Activated CD4-positive, alpha-beta T cell treated with anti-CD3 and anti-CD28 coated beads, Interleukin-2, amount 10 ng/mL, durations not matched to agents 24 days and 14 days (primary cell): ENCODE measurements at places on chromosomes 4 and X. TPM values are rescaled to one million over a fixed set of nuclear protein-coding genes. Genes with fewer than 3 reads are reported as not detected.

Gene CACNA1F
- 0.07 and 0.14 TPM in 2 replicates for total RNA-seq

GRCh38 chr4:110306303-110306702 lies 107.9 kb upstream of the ELOVL6 start:
- DNase-seq = no peak

Gene ADH4
- not detected in 2 replicates for total RNA-seq

- DNase-seq = no peak
These were observed 17.8 kb downstream of the SSR4 start for GRCh38 chrX:153812220-153812619.
